CD4-positive, alpha-beta T cell (primary cell): ENCODE measurements at places on chromosomes 6 and 20.

DNA sequence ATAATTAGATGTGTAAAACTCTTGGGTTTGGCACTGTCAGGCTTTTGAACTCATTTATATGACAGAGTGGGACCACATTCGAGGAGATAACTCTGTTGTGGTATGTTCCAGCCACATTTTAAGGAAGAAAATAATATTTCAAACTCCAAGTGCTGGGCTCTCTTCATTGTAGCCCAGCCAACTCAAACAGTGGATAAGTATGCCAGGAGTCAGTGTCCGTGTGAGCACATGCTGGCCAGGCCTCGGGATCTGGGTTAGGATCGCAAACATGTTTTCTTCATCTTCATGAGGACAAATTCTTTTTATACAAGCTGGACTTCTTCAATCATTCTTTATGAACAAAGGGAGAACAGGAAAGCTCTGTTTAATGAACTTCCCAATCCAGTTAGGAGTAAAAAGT is 497.5 kb downstream of the MAFB start:
- no peak for DNase-seq

DNA sequence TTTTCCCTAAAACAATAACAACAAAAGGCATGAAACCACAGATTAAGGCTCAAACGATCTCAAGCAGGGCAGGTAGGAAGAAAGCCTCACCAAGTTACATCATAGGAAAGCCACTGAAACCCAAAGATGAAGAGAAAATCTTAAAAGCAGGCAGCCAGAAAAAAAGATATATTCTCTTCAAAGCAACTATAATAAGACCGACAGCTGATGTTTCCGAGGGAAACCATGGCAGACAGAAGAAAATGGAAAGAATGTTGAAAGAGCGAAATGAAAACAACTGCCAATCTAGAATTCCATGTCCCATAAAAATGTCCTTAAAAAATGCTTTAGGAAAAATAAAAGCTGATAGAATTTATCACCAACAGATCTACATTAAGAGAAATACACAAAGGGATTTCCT is 161.5 kb upstream of the THBS2 start:
- no peak for DNase-seq

- no peak for DNase-seq
Measured at GRCh38 chr6:72817208-72817607, 195.3 kb downstream of the KCNQ5 start.

DNA sequence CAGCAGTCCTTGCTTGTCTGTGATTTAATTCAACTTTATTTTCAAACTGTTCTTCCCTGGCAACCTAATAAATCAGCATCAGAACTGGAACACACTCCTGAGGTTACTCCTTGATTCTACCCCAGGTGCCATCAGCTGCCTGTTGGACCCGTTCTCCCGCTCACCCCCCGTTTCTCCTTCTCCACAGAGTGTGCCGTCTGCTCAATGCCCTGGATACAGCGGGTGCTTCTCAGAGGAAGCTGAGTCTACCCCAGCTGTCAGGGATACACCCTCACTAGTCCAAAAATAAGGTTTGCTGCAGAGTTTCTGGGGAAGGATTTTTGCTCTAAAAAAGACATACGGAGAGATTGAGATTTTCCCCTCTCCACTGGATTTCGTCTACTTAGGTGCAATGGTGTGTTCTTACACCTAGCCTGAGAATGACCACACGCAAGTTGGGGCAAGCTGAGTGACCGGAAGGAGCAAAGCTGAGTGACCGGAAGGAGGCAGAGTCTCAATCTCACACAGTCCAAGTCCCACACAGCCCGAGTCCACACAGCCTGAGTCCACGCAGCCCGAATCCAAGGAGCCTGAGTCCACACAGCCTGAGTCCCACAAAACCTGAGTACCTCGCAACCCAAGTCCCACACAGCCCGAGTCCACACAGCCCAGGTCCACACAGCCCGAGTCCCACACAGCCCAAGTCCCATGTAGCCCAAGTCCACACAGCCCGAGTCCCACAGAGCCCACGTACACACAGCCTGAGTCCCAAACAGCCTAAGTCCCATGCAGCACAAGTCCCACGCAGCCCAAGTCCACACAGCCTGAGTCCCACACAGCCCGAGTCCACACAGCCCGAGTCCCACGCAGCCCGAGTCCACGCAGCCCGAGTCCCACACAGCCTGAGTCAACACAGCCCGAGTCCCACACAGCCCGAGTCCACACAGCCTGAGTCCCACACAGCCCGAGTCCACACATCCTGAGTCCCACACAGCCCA is 58.6 kb upstream of the DACT2 start:
- no peak for DNase-seq

GRCh38 chr20:40568200-40568599 is 120.8 kb downstream of the MAFB start:
- DNase-seq: no peak

DNA sequence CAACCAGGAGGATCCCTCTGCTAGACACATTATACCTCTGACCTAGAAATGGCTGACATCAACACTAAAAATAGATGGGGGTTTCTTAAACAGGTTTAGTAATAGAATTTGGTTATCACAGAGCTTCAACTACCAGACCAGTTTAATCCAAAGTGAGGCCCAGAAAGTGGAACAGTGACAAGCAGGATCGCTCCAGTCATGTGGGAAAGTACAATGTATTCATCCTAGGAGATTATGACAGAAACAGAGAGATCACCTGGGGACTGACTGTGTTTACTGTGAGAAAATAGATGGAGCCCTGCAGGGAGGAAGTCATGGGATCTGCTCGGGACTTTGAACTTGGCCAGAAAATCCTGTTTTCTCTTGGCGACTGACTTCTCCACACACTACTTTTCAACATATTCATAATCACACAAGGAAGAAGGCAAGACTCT is 238.7 kb upstream of the SOX4 start:
- no peak for DNase-seq

GRCh38 chr20:20276811-20277530 is 90.9 kb upstream of the INSM1 start:
- DNase-seq: no peak

- no peak for DNase-seq
Measured at GRCh38 chr6:137036566-137037300, 8.0 kb downstream of the IL20RA start.

DNA sequence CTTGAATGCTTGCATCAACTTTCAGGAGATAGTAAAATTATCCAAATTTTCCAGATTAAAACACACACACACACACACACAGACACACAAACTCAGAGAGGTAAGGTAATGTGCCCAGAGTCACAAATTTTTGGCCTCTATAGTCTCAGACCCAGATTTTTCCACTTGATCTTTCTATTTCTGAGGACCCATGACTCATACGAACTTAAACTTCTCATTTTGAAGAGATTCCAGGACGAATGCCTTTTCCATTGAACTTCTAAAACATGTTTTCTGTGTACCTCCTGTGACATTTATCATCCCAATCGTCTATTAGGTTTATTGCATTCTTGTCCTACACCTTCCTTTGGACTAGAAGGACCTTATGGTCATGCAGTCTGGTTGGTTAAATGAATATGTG is 172.9 kb upstream of the COL21A1 start:
- DNase-seq: no peak

- DNase-seq: no peak
Measured at GRCh38 chr6:14981960-14982359, 263.9 kb upstream of the JARID2 start.

GRCh38 chr6:40344566-40345167 is 242.5 kb downstream of the LRFN2 start:
- no peak for DNase-seq

DNA sequence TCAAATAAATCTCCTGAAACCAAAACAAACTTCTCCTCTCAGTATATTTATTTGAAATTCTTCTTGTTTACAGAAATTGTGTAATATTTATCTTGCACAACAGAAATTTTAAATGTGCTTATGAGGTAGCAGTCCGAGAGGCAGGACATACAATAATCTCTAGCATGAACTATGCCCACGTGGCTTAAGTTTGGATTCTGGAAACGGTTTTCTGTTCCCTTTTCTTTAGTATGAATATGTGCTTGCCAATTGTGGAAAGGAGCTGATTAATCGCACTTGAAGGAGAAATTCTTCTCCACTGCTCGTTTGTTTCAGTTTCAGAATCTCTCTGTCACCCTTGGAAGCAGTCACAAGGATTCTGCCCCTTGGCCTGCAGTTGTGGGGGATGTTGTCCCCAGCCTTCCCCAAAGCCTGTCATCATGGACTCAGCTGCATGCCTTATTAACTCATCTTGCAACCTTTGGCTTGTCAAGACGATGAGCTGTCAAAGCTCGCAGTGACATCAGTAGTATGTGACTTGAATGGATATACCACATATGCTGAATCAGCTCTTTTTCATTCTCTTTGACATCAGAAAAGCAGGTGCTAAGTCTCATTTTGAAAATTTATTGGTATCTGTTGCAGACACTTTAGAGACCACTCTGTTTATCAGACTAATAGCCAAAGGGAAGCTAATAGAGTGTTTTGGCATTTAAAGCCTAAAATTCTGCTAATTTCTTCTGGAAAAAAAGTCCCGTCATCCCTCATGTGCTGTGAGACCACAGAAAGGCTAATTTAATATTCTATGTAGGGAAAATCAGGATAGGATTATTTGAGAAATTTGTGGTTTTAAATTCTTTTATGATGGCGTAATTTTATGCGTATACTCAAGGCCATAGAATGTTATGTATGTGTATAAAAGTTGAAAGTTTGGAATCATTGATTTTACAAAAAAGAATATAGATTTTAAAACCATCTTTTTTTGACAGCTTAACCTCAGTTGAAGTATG is 186.8 kb downstream of the ARID1B start:
- no peak for DNase-seq

DNA sequence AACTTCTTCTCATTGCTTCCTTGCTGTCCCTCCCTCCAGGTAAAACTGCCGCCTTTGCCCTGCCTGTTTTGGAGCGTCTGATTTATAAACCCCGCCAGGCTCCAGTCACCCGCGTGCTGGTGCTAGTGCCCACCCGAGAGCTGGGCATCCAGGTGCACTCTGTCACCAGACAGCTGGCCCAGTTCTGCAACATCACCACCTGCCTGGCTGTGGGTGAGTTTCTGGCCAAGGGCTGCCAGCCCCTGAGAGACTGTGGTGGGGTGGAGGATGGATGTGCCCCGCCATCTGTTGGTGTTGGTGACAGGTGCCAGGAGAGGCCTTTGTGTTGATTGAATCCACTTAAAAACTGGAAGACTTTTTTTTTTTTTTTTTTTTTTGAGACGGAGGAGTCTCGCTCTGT is 9.5 kb downstream of the DDX27 start:
- DNase-seq: no peak

DNA sequence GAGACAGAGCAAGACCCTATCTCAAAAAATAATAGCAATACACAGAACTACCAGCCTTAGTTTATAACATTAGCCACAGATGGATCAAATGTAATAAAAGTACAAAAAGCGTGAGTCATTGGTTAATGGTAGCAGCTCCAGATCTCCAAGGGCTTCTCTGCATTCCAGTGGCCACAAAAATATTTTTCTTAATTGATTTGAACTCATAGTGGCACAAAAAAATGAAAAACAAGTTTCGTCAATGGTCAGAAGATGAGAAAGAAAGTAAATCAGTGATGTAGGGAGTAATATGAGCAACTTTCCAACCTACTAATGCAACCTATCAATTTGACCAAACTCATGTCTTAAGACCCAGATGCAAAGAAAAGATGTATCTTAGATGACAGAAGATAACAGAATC is 79.6 kb downstream of the CEP57L1 start:
- no peak for DNase-seq

DNA sequence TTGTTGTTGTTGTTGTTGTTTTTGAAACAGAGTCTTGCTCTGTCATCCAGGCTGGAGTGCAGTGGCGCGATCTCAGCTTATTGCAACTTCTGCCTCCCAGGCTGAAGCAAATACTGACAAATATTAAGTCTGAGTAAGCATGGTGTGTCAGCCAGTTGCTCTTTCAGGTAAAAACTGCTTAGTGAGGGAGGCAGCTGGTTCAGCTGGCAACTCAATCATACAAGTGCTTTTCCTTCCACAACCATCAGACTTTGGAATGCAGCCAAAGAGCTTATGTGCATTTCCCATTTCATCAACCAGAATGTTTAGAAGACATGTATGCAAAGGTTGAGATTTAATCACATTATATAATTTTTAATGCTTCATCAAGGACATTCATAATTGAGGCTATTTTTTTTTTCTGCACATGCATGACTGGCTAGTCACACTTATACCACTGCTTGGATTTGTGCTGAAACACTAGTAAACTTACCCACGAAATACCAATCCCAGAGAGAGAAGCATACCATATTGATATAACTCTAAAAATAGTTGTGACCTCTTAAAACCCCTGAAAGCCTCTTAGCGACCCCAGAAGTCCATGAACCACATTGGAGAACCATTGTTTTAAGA is 56.0 kb downstream of the CLIC5 start:
- DNase-seq: no peak

DNA sequence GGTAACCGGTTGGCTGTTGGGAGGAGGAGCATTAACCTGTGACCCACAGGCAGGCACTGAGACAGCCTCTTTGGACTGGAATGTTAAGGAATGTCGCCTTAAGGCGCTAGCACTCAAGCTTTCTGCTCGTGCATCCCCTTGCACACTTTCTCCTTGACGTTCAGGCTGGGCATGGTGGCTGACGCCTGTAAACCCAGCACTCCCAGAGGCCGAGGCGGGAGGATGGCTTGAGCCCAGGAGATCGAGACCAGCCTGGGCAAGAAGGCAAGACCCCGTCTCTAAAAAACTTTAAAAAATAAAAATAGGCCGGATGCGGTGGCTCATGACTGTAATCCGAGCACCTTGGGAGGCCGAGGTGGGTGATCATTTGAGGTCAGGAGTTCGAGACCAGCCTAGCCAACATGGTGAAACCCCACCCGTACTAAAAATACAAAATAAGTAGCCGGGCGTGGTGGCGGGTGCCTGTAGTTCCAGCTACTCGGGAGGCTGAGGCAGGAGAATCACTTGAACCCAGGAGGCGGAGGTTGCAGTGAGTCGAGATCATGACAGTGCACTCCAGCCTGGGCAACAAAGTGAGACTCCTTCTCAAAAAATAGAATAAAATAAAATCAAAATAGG is 1.9 kb upstream of the GID8 start:
- no peak for DNase-seq

DNA sequence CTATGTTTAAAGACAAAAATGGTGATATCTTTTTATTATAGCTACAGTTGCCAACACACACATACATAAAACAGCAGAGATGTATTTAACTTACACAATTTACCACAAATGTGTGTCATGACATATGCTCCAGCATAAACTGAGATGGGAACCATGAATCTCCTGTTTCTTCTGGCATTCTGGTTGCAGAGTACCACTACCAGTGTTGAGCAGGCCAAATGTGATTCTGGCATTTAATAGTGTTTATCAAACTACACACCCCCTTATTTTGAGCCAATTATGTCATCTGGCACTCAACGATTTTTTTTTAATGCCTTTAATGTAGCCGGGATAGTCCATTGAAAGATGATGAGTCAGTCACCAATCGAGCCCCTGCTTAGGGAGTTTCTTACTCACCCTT is 59.0 kb upstream of the TPD52L1 start:
- no peak for DNase-seq

GRCh38 chr20:38191654-38192053 is 26.6 kb upstream of the TGM2 start:
- no peak for DNase-seq
